ENCODE measurements at places on chromosomes 4 and X.

DNA sequence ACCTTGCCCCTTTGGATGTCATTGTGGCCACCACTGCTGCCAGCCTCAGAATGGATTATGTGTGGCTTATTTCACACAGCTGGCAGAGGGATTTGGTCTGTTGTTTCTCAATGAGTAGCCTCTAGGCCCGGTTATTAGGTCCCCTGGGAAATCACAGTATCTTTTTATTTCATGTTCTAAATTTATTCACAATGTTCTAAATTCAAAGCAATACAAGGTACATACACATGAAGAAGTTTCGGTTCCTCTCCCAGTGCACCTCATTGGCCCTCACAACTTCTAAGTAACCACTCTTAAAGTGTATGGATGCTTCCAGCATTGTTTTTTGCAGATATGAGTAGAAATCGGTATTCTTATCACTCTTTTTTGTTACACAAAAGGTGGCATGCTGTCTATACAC, 262.7 kb downstream of the RCHY1 start:
- DNase-seq, result no peak

DNA sequence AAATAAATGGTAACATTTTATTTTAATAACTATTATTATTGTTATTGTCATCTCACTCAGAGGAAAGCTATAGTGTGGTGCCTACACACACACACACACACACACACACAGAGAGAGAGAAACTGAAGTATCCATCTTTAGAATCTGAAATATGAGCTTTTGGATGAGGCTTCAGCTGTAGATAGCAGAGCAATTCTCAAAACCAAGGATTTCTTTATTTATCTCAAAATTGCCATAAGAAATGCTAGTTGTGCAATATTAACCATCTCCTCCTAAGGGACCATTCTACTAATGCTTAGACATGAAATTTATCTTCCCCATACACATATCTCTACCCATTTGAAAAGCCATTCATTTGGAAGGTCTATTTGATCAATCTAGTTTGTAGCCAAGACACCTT, 50.1 kb upstream of the SGMS2 start:
- no peak for DNase-seq

- DNase-seq, result no peak
These were observed 461.0 kb upstream of the GALNT7 start for GRCh38 chr4:172707622-172708021.

DNA sequence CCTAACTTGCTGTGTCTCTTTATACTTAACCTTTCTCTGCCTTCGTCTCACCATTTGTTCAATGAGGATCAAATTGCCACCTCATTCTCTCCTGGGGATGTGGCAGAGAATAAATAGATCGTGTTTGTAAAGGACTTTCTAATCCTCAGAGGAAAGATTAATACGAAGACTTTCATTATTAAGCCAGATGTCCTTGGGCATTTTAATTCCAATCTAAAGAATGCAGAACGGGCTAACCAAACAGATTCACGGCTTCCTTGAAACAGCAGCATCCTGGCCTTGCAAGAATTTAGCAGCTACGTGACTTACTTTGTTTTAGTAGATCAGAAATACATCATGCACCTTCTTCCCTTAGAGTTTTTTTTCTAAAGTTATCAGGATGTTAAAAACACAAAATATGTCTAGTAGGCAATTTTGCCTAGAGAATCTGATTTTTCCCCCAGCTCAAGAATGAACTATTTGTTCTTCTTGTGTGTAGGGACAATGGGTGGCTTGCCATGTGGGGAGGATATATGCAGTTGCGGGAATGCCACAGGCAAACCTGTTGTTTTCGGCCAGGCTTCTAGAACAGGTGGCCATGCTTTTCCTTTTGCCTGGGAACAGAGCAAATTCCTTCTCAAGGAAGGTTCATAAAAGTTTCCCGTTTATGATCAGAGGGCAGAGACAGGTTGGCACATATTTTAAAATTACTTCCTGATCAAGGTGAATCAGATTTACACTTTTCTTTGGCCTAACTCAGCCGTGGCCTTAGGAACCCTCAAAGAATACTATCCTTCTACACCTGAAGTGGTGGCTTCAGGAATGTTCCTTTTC, 3.0 kb downstream of the MID1 start:
- DNase-seq, result no peak

- no peak for DNase-seq
These were observed 315.4 kb upstream of the GRIA3 start for GRCh38 chrX:122868631-122869030.

DNA sequence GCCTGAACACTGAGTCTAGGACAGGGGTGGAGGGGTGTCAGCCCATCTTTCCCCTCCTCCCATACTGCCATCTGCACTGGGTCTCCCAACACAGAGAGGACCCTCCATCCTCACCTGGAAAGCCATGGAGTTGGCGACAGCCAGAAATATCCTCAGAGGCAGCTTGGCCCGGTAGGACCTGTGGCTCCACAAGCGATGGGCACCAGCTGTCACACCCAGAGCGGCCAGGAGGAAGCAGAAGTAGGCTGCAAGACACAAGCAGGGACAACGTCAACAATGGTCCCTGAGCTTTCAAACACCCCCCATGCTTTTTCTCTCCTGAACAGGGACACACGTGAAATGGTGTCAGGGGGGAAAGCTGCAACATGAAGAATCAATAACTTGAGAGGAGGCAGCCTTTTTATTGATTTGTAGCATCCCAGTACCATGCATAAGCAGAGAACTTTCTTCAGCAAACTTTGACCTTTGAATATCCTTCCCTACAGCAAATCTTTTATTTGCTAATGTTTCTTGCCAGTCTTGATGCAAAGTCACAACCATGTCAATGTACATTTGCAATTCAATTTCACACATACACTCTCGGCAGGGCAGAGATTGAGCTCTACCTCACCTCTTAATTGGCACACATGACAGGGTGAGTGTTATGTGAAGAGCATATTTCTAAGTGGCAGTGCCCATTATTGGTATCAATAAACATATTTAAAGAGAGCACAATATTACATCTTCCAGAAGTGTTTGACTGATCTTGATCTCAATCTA, 93.2 kb downstream of the SCD5 start:
- no peak for DNase-seq

DNA sequence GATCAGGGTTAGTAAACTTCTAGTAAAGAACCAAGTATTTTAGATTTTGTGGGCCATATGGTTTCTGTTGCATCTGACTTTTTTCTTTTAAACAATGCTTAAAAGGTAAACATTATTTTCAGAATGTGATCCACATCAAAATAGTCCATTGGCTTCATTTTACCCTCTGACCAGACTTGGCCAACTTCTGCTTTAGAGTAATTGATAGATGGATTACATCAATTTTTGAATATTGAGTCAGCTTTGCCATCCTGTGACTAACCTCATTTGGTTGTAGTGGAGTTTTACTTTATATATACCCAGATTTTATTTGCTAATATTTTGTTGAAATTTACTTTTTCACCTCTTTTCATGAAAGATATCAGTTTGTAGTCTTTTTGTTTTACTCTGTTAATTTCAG, 559.8 kb downstream of the TLL1 start:
- no peak for DNase-seq

DNA sequence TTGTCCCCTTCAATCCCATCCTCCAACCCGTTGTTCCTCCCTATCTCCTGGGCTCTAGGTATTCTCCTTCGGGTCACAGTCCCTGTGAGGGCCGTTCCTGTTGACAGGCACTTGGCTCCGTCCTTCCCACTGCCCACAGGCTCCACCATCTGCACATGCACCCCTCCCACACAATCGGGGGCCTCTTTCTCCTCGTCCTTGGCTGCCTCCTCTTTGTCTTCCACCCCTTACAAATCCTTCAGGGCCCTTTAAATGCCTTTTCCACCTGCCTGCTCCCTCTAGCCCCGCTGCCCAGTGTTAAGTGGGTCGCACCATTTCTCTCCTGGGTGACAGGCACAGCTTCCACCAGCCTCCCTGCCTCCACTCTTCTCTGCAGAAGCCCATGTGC, 2.7 kb upstream of the AVPR2 start:
- DNase-seq, result no peak

DNA sequence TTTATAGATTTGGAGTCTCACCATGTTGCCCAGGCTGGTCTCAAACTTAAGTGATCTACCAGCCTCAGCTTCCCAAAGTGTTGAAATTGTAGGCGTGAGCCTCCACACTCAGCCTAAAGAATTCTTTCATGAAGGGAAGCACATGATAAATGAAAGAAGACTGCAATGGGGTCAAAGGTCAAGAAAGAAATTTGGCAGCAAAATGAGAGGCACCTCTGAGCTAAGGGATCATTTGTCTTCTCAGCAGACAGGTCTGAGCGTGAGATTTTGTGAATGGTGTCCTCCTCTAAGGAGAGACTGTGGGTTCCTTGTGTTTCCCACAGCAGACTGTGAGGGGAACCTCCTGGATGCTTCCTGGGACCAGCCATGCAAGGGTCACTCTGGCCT, 57.5 kb upstream of the EGFL6 start:
- DNase-seq, result no peak

DNA sequence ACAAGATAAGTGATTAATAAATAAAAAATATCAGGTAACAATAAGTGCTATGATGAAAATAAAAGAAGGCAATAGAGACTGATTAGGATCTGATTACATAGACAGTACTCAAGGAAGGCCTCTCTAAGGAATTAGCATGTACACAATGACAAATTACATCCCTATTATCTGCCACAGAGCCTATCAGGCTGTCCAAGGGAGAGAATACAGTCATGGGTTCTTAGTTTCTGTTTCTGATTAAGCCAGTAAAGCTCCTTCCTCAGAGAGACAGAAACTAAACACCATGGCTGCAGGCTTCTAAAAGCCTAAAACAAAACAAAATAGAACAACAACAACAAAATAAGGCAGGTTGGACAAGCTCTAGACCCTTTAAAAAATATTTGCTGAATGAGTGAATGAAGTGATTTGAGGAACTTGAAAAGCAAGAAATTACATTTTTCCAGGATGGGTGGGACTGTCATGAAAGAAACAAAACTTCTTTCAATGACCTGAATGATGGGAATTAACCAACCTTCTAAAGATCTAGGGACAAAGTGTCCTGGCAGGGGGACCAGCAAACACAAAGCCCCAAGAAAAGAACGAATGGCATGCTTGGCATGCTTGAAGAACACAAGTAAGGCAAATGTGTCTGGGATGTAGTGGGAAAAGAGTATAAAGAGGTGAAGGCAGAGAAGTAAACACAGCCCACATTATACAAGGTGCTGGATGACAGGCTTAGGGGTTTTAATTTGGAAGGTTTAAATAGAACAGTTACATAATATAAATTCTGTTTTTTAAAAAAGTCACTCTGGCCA, 44.1 kb downstream of the NAA11 start:
- no peak for DNase-seq

GRCh38 chr4:76879731-76880364, 18.1 kb downstream of the SOWAHB start:
- DNase-seq, result no peak

GRCh38 chr4:121096629-121097028, 24.3 kb upstream of the NDNF start:
- no peak for DNase-seq

- DNase-seq, result no peak
These were observed 8.6 kb downstream of the FAM200B start for GRCh38 chr4:15690020-15690809.

DNA sequence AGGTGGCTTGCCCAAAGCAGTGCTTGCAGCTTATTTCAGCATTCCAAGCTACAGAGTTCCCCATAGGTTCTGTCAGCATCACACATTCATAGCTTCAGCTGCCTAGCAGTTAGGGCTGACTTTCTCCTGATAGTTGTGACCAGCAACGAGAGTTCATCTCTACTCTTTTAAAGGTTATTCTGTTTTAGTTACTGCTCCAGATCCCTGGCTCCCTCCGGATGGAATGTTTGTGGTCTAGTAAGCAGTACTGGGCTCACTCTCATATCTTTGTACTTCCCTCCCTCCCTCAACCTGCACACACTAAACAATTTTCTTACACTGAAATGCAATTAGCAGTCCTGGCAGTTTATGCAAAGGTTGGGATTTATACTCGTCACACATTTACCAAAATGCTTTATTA, 43.9 kb downstream of the PTTG2 start:
- no peak for DNase-seq

DNA sequence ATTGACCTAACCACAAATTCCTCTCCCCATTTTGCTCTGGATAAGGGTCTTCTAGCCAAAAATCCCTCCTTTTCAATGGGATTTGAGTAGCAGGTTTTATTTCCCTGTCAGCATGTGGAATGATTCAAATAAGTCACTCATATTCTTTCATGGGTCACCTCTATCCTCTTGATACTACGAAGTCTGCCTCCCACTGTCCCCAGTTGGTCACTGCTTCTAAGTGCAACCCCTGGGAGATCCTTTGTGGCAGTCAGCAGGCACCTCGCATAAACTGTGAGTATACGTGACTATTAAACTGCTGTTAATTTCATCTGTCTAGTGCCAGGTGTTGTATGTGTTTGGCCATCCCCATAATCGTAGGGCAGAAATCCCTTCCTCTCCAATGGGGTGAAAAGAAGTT, 1667.9 kb upstream of the PCDH7 start:
- DNase-seq, result no peak

DNA sequence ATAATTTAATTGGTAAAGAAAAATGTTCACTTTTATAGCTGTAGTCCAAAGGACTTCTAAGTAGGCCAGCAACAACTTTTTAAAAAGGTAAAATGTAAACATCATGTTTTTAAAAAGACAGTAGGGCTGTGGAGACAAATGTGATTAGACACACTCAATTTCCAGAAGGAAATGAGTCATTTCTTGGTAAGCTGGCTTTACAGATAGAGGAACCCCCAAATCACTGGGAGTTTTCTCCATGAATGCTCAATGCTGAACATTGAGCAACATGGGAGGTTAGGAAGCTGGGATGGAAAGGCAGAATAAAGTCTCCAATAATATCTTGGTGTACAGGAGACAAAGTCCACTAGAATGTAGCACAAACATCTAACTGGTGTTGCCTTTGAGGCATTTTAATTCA, 121.3 kb downstream of the NWD2 start:
- no peak for DNase-seq

DNA sequence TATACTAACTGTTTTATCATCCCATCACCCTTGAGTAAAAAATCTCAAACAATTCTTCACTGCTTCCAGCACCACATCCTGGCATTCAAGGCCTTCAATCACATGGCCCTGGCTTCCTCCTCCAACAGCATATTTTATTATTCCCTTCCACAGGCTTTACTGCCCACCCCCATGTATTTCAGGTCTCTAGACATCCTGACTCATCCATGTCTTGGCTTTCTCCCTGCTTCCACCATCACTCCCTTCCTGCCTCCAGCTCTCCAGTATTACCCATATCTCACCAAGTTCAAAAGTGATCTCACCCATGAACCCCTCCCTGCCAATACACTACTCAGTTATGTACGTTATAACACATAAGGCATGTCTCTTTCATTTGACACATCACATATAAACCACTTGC, 34.7 kb upstream of the PLAC1 start:
- no peak for DNase-seq

DNA sequence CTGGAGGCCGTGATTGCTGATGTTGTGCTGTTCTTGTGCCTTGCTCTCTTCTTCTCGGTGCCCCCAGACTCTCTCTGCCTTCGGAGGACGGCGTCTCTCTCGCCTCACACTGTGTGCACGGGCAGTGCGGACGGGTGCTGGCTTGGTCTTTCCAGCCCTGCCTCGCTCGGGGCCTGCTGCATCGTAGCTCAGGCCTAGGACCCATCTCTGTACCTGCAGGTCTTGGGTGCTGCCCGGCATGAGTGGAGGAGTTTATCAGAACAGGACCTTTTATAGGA, 18.2 kb downstream of the RGS12 start:
- no peak for DNase-seq

- no peak for DNase-seq
These were observed 764.1 kb downstream of the STIM2 start for GRCh38 chr4:27624749-27625148.

- DNase-seq, result no peak
These were observed 652 bp upstream of the KLKB1 start for GRCh38 chr4:186226521-186227189.

- no peak for DNase-seq
These were observed 97.6 kb upstream of the NKX1-1 start for GRCh38 chr4:1503583-1504471.

- no peak for DNase-seq
These were observed 49.3 kb upstream of the RPL34 start for GRCh38 chr4:108570993-108571569.

Data from CD4-positive, alpha-beta T cell treated with Interleukin-6 at 100 ng/mL for 8 hours (primary cell).